ENCODE measurements at places on chromosomes 7 and 10.

- DNase-seq = no peak
Observed at GRCh38 chr10:78250313-78251015, 216.8 kb downstream of the RPS24 start.

DNA sequence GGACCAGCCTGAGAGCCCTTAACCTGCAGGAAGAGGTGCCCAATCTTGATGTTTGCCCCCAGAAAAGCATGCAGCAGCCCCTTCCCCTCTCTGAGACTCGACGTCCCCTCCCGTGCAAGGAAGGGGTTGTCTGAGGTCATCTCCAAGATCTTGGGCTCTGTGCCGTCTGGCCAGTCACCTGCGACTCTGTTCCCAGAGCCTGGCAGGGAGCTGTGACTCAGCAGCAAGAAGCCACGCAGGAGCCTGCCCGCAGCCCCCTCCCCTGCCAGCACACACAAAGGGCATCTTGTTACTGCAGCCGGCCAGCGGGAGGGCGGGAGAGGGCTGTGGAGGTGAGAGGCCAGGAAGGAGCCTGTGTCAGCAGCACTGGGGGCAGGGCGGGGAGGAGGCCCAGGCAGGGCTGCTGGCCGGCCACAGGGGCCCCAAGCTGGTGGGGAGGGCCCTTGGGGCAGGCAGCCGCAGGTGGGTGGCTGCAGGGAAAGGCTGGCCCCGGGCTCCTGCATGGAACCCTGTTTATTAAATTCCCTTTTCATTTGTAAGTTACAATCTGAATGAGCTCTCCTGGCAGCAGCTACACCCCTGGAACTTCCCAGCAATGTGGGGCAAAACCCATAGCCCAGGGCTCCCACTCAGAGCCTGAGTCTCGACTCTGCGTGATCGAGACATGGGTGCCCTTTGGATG is 103.7 kb upstream of the ZMIZ1 start:
- DNase-seq = peak; percentile 45

DNA sequence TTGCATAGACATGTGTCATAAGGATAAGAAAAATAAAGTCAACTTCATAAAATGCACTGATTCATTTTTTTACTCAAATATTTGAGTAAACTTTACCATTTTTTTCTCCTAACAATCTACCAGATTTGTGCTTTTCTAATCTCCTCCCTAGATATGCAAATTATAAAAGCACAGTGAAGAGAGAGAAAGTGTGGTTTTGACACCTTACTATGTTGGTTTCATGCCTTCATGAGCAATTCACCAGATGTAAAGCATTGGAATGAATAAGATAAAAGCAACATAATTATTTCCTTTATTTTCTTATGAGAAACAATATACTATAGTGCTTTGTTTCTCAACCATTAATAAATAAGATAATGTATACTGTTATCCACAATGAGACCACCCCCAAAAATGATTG is 432.5 kb upstream of the PCDH15 start:
- DNase-seq = no peak

DNA sequence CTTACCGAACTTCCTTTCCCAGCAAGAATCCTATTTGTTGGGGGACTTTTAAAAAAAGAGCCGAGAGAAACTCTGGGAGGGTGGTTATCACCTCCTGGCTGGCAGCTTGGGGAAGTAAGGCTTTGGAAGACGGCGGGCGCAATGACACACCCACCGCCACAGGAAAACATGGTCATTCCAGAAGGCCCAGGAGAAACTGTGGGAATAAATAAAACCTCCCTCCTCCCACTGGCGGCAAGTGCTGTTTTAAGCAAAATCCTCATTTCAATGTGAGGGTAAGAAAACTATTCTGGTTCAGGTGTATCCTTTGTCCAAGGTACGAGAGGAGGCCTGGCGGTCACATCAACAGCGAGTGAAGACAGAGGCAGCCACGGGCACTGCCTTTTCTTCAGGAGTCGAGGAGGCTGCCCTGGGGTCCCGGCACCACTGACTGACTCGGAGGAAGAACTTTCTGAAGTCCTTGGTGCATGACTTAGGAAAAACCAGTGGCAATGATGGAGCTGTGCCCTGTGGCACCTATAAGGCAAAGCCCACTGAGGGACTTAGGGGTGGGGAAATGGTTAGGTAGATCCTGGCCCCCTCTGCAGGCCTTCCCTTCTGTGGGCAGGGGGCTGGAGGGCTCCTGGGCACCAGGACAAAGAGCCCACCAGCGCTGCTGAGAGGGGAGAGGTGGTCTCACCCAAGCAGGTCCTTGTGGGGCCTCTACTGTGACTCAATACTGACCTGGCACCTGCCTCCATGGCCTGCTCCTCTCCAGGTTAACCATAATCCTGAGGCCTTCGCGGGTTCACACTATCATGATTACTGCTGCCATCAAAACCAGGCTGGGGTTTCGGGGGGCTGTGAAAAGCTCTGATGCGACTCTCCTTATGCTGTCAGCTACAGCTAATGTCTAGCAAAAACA is 21.4 kb downstream of the DNAJB12 start:
- no peak for DNase-seq

GRCh38 chr10:60236869-60237524 is 152.7 kb downstream of the ANK3 start:
- DNase-seq = peak; percentile 38

DNA sequence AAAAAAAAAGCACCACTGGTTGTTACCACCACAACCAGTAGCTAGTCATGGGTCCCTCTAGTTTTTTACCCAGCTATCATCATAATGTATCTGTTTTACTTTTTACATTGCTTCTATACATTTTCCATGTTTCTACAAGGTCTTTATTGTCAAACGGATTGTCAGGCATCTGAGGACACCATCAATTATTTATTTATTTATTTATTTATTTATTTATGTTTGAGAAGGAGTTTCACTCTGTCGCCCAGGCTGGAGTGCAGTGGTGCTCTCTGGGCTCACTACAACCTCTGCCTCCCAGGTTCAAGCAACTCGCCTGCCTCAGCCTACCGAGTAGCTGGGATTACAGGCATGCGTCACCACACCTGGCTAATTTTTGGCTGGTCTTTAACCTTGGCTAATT is 29.0 kb upstream of the HNRNPH3 start:
- no peak for DNase-seq

DNA sequence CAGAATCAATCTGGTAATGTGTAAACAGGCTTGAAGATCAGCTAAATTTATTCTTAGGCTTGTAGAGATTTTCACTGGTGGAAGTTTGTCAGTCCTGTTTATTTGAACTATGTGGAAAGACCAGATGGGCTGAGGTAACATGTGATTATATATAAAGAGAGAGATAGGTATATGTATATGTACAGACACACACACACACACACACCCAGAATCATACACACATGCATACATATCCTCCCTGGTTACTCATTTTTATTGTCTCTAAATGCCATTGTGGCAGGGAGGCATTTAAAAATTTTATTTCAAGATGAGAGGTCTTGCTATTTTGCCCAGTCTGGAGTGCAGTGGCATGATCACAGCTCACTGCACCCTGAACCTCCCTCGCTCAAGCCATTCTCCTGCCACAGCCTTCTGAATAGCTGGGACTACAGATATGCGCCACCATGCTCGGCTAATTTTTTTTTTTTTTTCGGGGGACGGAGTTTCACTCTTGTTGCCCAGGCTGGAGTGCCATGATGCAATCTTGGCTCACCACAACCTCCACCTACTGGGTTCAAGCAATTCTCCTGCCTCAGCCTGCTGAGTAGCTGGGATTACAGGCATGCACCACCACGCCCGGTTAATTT is 78.1 kb upstream of the CYTH3 start:
- DNase-seq = no peak

- DNase-seq = no peak
Observed at GRCh38 chr7:17131983-17132655, 166.3 kb upstream of the AHR start.

- DNase-seq = no peak
Observed at GRCh38 chr10:35916791-35917190, 274.7 kb upstream of the FZD8 start.

GRCh38 chr7:100563809-100564400 is 9.8 kb downstream of the SAP25 start:
- DNase-seq = peak; percentile 65

- DNase-seq = no peak
Observed at GRCh38 chr10:79313911-79314439, 33.3 kb upstream of the PPIF start.

DNA sequence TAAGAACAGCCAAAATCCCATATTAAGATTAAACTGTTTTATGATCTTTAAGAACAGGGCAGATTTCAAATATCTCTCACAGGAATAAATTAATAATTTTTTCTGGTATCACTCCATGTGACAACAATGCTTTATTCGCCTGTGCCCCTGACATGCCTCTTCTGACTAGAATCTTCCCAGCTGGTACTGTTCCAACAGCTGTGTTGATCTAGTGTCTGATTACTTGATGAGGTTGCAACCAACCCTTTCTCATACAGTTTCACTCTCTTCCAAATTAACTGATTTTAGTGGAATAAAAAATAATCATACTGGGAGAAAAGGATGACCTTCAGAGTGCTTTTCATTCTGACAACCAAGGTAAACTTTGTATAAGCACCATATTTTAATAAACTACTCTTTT is 151.9 kb downstream of the CHRM2 start:
- peak; percentile 25 for DNase-seq

DNA sequence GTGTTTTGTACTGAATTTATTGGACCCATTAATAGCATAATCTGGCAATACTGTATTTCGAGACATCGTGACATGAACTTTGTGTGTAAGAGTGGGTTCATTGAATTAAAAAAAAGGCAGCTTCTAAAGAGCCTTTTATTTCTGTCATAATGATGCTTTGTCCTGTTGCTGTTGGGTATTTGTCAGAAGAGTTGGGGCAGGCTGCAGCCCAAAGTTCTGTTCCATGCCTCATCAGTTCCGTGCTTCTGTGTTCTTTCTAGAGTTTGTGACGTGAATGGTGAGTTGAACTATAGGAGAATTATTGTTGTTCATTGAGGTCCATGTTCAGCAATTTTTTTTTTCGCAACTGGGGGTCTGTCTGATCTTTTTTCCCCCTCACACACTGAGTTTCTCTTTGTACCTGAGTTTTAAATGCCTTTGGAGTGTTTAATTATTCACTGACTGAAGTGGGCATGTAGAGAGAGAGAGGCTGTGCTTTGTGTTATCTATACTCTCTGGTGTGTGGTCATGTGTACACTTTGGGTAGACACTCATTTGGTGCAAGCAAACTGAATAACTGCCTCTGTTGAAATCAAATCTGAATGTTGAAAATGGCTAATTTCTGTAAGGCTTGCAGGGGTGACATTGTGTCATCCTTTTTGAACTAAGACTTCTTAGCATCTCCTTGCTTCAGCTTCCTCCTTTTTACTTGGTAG is 69.8 kb downstream of the ADD3 start:
- DNase-seq = no peak

- no peak for DNase-seq
Observed at GRCh38 chr10:126683466-126683865, 13.0 kb upstream of the C10orf90 start.

DNA sequence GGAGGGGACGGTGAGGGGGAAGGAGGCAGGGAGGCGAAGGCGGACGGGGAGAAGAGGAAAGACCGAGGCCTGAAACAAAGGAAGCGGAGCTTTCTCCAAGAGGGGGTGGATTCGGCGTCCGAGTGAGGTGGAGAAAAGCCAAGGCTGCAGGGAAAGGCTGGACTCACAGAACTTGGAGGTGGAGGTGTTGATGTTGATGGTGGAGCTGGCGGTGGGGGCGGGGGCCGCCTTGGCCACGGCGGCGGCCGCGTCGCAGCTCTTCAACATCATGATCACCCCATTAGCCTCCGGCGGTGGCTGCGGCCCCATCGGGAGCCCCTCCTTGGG is 578 bp downstream of the CACUL1 start:
- peak; percentile 39 for DNase-seq

- DNase-seq = peak; percentile 82
Observed at GRCh38 chr7:2821161-2821841, 22.8 kb downstream of the GNA12 start.

GRCh38 chr7:16755397-16755796 is 1.8 kb downstream of the TSPAN13 start:
- peak; percentile 41 for DNase-seq

DNA sequence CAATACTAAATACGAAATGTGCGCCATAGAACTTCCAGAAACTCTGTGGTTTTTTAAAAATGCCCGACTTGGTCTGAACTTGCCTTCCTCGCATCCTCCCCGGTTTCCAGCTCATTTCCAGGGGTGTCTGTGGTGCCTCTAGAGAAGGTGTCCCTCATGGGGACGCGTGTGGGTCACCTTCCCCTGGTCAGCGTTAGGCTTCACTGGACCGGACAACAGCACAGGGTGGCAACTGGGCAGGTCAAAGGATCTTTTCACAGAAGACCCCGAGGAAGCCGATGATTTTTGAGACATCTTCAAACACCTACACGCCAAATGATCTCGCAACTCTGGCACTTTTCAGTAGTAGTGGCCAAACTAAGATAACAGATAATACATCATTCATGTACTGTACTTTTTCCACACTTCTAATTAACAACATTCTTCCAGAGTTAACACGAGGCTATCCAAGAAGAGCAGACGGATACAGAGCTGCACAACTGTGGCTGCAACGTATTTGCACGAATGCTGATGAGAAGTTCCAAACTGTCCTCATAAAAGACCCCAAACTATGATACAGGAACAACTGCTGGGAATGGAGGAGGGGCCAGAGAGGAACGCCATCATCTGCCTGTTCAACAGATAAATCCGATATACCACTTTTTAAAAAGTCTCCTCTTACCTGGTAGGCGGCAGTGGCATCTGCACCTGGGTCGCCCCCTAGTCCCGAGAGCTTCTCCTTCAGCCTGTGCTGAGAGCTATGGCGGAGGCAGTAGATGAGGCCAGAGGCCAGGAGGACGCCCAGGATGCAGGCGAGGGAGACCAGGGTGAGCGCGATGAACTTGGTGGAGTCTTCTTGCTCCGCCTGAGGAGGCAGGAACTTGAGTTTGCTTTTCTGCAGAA is 345.5 kb downstream of the DNAJB6 start:
- no peak for DNase-seq

GRCh38 chr10:79018521-79019011 is 50.2 kb upstream of the ZMIZ1 start:
- DNase-seq = no peak

DNA sequence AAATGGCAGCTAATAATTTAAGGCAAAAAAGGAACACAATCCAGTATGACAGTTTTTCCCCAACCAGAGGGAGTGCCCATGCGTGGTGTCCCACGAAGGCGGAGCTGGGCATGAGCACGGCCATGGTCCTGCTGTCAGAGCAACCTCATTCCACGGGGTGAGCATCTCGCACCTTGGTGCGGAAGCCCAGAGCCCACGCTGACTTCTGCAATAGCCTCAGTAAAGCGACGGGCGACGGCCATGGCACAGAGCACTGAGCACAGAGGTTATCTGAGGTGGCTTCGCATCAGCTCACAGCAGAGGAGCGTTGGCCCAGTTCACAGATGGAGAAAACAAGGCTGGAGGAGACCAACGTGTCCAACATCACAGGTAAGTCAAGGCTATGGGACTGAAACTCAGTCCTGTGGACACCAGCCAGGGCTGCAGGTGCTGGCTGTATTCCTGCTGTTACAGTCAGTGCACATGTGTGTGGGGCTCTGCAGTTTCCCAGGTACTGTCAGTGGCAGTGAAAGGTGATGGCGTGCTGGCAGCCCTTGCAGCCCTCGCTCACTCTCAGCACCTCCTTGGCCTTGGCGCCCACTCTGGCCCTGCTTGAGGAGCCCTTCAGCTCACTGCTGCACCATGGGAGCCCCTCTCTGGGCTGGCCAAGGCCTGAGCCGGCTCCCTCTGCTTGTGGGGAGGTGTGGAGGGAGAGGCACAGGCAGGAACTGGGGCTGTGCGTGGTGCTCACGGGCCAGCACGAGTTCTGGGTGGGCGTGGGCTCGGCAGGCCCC is 525.6 kb downstream of the PTPRN2 start:
- no peak for DNase-seq

GRCh38 chr10:79905322-79906314 is 43.3 kb downstream of the SFTPD start:
- peak; percentile 42 for DNase-seq

All from fibroblast of skin of back (primary cell).